Smooth muscle cell of the pulmonary artery (primary cell): ENCODE measurements at places on chromosomes 11 and 22. TPM values are rescaled to one million over a fixed set of nuclear protein-coding genes. Genes with fewer than 3 reads are reported as not detected.

Gene PIH1D2
- total RNA-seq = 0.66 and 2.4 TPM in 2 replicates

Gene SREBF2
- 82.1 and 123 TPM in 2 replicates for total RNA-seq

Gene TUB
- 8.2 and 16.4 TPM in 2 replicates for total RNA-seq

Gene OR52H1
- 0.91 and 0.99 TPM in 2 replicates for total RNA-seq

Gene MRGPRE
- 0.20 TPM in 1 of 2 replicates, not detected in the other for total RNA-seq
